ENCODE measurements at places on chromosomes 4 and X.

- peak; percentile 81 for DNase-seq
Observed at GRCh38 chr4:38128478-38129459, 168.6 kb downstream of the PTTG2 start.

DNA sequence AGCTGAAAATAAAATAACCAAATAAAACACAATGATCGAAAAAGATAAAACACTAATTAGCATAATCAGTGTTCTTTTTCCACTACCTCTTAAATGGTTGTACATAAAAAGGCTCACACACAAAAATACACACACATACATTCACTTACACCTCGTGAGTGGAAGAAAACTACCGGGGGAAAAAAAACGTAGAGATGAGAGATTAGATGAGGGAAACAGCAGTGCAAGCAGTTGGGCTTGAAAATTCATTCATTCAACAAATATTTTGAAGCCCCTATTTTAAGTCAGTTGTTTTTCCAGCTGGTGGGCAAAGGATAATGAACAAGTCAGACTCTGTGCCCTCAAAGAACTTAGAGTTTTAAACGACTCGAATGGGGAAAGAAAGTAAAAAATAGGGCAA lies 1.0 kb downstream of the TBCK start:
- no peak for DNase-seq

- DNase-seq, result no peak
Observed at GRCh38 chrX:151085207-151085606, 91.2 kb upstream of the GPR50 start.

GRCh38 chr4:14138106-14138505 lies 510.6 kb upstream of the BOD1L1 start:
- DNase-seq, result no peak

DNA sequence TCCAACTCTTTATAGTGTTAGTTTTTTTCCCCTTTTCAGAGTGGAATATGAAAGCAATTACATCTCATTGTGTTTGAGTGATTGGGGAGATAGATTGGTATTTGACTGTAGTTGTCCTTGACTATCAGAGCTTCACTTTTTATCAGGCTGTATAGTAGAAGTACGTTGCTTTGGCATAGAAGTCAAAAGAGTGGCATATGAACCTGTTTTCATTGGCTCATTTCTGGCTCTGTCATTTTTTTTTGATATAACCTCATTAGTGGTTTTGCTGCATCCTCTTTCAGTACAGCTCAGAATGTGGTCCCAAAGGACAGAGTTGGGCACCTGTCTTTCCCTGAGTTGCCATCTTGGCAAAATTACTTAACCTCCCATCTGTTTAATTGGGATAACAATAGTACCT lies 1.4 kb downstream of the TMA16 start:
- DNase-seq, result no peak

DNA sequence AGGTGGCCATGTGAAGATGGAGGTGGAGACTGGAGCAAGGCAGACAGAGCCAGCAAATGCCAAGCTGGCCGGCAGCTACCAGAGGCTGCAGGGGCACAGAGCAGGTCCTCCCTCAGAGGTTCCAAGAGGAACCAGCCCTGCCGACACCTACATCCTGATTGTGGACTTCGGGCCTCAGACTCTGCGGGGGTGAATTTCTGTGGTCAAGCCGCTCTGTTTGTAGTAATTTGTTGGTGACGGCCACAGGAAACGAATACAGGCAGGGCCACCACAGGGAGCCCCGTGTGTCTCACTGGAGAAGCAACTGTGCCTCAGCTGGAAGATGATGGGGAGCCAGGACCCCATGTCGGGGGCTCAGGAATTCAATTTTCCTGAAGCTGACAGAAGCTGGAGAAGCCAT lies 28.3 kb downstream of the ZFYVE28 start:
- no peak for DNase-seq

DNA sequence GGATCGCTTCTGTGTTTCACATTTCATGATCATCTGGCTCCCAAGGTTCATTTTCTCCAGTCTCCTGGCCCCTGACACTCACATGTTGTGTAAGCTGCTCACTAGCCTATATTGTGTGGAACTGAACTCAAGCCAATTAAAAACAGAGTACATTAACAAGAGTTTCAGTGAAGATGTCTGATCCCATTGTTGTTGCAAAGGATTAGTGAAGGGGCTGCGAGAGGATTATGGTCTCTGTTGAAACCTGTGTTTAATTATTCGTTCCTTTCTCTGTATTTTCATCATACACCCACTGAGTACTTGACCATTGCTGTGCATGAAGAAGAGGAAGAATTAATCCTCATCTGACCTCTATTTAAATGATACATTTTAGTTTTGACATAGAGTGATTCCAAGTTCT lies 54.7 kb downstream of the AFF2 start:
- DNase-seq, result no peak

GRCh38 chr4:186264660-186265059 lies 1.3 kb upstream of the F11 start:
- DNase-seq, result no peak

DNA sequence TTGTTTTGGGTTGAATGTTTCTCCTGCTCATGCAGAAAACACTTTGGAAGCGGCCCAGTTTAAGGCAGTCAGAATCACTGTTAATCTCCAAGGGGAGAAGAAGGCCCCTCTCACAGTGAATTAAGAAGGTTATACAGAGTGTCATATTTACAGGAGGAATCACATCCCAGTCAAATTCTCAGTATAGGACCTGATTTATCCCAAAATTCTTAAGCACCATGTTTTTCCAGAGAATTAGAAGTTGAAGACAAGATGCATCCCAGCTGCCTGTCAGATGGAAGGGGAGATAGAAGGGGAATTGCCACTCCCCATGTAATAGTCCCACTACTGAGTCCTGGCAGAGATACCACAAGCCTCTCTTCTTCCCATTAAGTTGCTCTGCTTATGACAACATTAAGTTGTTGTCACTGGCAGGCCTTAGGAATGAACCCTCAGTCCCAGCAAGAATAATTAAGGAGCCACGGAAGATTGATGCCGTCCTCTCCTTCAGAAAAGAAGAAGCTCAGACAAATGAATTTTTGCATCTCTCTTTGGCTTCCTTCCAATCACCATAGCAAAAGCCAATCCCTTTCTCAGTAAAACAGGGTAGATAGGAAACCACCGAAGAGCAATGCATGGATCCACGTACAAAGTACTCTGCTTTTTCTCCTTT lies 138.4 kb downstream of the LDB2 start:
- DNase-seq, result no peak
